ENCODE measurements at places on chromosomes 7 and 10.

DNA sequence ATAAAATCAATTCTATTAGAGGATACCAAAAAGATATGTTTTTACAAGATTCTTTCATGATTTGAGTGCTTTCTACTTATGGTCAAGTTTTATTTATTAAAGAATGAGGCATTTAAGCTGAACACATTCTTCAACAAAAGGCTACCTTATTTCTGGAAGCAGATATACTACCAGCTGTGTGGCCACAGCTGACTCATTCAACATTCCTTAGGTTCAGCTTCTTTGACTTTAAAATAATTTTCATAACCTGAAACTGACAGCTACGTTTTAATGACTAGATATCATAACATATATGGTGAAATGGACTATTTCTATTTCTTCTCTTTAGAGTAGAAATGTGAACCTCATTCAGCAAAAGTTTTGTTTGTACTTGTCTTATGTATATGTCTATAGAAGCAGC, 414.2 kb upstream of the SEMA3C start:
- peak; percentile 21 for DNase-seq

- DNase-seq, result peak; percentile 80
These were observed 74.6 kb upstream of the FRMD4A start for GRCh38 chr10:14405076-14406065.

DNA sequence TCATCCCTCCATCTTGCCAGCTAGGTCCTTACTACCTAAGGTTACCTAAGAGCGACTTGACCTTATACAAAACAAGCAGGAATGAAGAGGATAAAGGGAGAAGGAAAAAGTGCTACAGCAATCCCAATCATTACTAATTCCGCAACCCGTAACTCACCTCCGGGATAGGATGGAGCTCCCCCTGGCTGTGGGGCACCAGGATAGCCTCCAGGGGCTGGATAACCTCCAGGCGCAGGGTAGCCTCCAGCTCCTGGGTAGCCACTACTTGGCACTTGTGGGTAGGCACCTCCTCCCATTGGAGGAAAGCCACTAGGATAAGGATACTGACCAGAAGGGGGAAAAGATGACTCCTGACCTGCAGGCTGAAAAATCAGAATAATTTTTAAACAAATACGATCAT, 15.8 kb downstream of the ANXA7 start:
- no peak for DNase-seq

GRCh38 chr7:15143121-15143520, 240.6 kb upstream of the DGKB start:
- no peak for DNase-seq
